ENCODE measurements at places on chromosomes 7 and 10. TPM values are rescaled to one million over a fixed set of nuclear protein-coding genes. Genes with fewer than 3 reads are reported as not detected.

OR9A2 gene
- total RNA-seq: not detected

VAX1 gene
- not detected for total RNA-seq

IKZF1 gene
- total RNA-seq: 7.8 TPM

NPSR1 gene
- total RNA-seq: not detected

GBX1 gene
- total RNA-seq: not detected

NRP1 gene
- total RNA-seq: 52.3 TPM

PRR15 gene
- total RNA-seq: 356 TPM

MBL2 gene
- total RNA-seq: not detected

ZNF804B gene
- total RNA-seq: 0.06 TPM

ITPRID1 gene
- 1.7 TPM for total RNA-seq

SND1 gene
- total RNA-seq: 131 TPM

SPDYE3 gene
- total RNA-seq: not detected

OPN4 gene
- 0.20 TPM for total RNA-seq

SMKR1 gene
- not detected for total RNA-seq

Measured in mucosa of descending colon (tissue), 3 donors.